ENCODE measurements at places on chromosomes 3 and 15.

- DNase-seq = no peak
Measured at GRCh38 chr15:59590027-59590426, 21.6 kb upstream of the GCNT3 start.

DNA sequence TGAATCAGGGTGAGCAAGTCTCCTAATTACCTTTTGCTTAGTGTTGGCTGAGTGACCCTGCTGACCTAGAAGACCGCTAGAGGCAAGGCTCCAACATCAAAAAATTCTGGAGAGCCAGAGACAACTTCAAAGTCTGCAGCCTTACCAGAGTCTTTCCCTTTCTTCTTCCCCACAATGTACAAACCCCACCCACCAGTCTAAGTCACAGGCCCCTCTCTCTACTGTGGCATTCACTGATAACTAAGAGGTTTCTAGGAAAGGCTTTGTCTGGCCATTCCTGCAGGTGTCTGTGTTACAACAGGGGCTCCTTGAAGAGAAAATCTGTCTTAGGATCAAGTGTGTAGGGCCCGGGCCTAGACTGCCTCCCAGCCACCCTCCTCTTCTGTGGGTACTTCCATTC is 525 bp downstream of the MYH15 start:
- DNase-seq = peak; percentile 25

GRCh38 chr15:29270976-29271375 is 1.4 kb upstream of the NSMCE3 start:
- DNase-seq = no peak

GRCh38 chr3:167520266-167521005 is 46.6 kb upstream of the SERPINI2 start:
- no peak for DNase-seq

DNA sequence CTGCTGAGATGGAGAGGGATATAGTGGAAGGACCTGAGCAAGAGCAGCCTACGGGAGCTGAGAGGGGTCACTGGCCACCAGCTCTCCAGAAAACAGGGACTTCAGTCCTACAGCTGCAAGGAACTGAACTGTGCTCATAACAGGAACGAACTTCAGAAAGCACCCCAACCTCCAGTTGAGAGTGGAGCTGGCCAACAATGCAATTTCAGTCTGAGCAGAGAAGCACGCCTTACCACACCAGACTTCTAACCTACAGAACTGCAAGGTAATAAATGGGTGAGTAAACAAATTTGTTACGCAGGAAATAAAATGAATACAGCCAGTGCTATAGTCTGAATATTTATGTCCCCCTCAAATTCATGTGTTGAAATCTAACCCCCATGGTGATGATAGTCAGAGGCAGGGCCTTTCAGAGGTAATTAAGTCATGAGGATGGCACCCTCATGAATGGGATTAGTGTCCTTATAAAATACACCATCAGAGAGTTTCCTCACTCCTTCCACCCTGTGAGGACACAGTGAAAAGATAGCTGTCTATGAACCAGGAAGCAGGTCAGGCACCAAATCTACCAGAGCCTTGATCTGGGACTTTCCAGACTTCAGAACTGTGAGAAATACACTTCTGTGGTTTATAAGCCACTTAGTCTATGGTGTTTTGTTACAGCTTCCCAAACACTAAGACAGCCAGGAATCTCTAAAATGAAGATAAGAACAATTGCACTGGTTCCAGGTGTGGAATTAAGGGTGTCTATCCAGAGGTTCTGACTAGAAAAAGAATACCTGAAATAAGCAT is 58.6 kb downstream of the SYNM start:
- no peak for DNase-seq

DNA sequence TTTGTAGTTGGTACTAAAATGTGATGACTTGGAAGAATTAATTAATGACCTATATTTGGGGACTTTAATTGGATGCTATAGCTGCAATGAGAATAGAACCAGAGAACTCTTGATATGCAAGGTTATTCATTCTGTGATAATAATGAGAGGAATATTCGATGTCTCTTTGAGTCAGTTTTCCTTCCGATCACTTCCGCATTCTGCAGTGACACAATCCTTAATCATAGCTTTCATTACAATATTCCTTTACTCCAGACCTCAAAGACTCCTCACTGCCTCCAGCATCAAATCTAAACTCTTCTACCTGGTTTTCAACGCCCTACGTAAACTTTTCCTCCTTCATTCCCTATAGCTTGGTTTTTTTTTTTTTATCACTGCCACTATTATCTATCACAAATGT is 21.6 kb downstream of the B3GNT5 start:
- DNase-seq = no peak

DNA sequence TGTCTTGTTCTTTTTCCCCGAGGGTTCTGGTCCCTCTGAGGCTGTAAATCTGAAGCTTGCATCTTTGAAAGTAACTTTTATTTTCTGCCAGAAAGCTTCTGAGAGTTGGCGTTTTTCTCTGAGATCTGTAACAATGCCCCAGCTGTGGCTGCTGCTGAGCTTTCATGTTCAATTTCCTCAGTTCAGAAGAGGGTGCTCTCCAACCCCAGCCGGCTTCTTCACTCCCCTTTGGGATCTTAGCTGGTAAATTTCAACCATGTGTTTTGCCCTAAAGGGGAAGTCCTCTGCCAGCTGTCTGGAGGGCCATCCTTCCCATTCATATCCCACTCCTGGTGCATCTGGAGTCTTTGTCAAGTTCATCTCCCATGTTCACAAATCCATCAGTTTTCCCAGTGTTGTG is 18.3 kb upstream of the CFAP100 start:
- DNase-seq = no peak

- DNase-seq = no peak
Measured at GRCh38 chr3:9087831-9088413, 124.7 kb upstream of the RAD18 start.

- no peak for DNase-seq
Measured at GRCh38 chr3:126399756-126400155, 5.0 kb downstream of the CFAP100 start.

- no peak for DNase-seq
Measured at GRCh38 chr15:48905847-48906246, 27.9 kb downstream of the EID1 start.

GRCh38 chr3:160678292-160678842 is 1.4 kb downstream of the ARL14 start:
- no peak for DNase-seq

- DNase-seq = no peak
Measured at GRCh38 chr15:101568821-101569555, 79.5 kb upstream of the PCSK6 start.

DNA sequence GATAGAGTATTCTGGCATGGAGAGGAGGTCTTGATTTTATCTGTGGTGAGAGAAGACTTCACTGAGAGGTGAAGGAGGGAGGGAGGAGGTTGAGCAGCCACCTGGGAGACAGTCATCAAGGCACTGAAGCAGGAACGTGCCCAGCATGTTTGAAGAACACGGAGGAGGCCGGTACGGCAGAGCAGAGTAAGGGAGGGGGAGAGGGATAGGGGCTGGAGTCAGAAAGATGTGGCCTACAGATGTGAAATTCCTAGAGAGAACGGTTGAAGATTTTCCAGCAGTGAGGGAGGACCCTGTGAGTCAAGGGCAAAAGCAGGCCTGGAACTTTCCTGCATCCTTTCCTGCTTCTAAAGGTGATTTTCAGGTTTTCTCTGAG is 21.7 kb upstream of the IQCF6 start:
- no peak for DNase-seq

- DNase-seq = no peak
Measured at GRCh38 chr3:188236271-188236670, 82.3 kb downstream of the LPP start.

DNA sequence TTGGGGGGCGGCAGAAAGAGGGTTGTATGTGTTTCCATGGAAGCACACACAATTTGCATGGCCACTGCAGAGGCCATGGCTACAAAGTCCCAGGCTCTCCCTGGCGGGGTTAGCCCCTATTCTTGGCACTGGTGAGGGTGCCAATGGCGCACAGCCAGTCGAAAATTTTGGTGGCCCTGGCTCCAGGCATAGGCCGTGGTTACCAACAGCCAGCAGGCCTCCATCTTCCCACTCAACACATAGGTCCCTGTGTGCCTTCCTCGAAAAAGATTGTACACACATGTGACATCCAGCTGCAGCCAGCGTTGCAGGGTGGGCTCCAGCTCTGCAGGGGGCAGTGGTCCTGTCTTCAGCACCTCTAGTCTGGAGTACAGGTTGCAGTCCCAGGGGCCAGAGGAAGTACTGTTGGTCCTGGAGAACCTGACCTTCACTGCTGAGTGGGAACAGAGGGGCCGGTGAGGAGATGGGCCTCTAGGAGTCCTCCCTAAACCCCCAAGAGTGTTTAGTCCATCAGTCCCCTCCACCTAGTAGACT is 7.1 kb downstream of the P4HTM start:
- no peak for DNase-seq

- DNase-seq = no peak
Measured at GRCh38 chr3:156997351-156997750, 162.6 kb downstream of the CCNL1 start.

GRCh38 chr3:184261854-184262763 is 756 bp upstream of the CAMK2N2 start:
- DNase-seq = peak; percentile 33

DNA sequence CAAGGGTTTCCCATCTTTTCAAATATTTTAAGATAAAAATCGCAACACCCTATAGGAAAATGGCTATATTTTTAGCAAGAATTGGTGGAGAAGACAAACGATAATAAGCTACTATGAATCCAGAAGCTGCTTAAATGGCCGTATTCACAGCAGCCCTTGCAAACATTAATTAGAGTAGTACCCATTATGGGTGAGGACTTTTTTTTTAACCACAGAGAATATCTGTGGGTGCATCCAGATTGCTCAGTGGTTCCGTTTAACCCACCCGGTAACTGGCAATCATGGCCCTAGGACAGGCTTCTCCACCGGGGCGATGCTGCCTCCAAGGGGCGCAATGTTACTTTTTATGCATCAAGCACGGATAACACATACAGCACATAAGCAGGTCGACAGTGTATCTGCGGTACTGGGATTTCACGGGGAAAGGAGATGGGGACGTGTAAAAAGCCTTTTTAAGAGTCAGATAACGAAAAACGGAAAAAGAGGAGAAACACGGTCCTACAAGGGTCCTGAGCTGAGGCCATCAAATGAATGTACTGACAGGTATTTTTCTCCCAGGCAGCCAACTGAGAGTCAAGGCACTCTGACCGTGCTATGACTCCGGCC is 968 bp upstream of the TMEM266 start:
- peak; percentile 32 for DNase-seq

DNA sequence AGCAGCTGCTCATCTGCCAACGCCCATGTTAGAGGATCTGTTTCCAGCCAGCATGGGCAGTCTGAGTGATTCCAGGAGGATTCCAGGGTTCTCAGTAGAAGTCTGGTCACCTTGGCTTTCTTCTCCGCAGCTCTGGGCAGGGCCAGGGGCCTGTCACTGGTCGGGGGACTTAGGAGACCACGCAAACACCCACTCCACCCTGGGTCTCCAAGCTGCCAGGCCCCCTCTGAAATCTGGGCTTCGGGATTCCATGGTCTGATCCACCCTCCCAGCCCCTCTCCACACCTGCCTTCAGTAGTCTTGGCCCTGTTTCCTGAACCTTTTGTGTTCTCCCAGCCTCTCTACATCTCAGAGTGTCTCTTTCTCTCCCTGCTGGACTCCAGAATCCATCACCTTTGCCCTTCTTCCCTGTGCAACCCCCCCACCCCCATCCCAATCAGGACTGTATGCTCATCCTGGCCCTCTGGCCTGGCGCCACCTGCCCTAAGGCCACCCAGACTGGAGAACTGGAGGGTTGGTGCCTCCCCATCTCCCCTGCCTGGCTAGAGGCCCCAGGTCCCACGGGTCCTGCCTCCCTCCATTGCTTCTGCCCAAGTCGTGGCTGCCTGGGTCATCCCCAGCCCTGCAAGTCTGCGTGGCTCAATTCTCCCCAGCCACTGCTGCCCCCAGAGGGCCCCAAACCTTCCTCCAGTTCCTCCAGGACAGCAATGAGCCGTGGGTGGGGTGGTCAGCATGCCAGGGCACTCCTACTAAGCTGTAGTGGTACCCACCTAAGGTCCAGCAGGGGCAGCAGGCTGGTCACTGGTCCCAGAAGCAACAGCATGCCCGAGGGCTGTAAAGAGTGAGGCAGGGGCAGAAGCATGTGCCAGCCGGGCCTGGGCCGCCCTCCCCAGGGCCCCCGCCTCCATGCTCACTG is 102.8 kb downstream of the TBC1D2B start:
- no peak for DNase-seq

DNA sequence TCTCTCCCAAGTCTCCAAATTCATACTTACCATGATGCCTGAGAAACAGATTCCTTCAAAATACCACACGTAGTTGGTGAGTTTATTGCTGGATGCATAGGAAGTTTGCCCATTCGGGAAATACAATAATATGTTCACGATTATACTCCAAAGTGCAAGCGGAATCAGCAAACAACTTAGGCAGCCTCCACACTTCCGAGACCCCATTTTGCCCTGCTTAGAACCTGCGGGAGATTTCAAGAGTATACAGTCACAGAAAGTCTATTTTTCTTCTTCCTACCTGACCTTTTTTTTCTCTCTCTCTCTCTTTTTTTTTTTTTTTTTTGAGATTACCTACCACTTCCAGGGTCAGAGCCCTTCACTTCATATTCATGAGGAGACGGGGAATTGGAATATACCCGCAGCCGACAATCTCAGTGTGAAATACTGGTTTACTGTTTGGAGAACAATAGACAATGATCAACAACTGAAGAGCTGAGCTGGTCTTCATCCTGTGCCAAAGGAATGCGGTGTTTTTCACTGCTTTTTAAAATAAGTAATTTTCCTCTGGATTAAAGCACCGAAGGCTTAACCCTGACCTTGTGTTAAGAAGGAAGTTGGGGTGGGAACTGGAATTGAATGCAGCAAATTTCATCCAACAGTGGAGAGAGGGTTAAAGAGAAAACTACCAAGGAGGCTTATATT is at the start of gene TM4SF18:
TM4SF18 (minus strand) TSS at position 461 of the 684 bp plus-strand sequence; CDS start at position 207, 254 bp downstream.
- no peak for DNase-seq

GRCh38 chr3:122857019-122857418 is 62.1 kb downstream of the SLC49A4 start:
- DNase-seq = no peak

GRCh38 chr15:26970712-26971210 is at the start of gene GABRG3:
Gene GABRG3, plus strand, starts transcription at chr15:26971181.
- no peak for DNase-seq

GRCh38 chr3:16474216-16474615 is 39.3 kb downstream of the RFTN1 start:
- peak; percentile 53 for DNase-seq

GRCh38 chr15:62068071-62068809 is 1.5 kb downstream of the C2CD4A start:
- no peak for DNase-seq

- no peak for DNase-seq
Measured at GRCh38 chr3:173615661-173616060, 218.1 kb downstream of the NLGN1 start.

DNA sequence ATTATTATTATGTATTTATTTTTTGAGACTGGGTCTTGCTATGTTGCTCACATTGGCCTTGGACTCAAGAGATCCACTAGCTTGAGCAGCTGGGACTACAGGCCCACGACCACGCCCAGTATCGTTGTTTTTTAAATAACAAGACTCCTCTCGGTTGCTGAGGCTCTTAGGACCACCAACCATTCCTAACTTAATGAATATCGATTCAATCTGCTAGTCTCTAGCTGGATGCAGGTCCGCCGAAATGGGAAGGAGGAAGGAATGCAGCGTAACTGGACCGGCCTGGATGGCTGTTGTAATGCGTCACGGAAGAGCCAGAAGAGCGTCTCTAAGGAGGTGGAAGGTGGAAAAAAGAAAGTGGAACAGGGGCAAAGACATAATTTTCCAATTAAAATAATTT is 1.7 kb downstream of the ANXA2 start:
- DNase-seq = no peak

GRCh38 chr3:27228805-27229204 is 140.4 kb downstream of the NEK10 start:
- DNase-seq = no peak

GRCh38 chr3:152333928-152334327 is 65.2 kb downstream of the MBNL1 start:
- no peak for DNase-seq

GRCh38 chr3:172210355-172210754 is 171.0 kb downstream of the FNDC3B start:
- DNase-seq = no peak
